ENCODE measurements at places on chromosomes 2 and 18.

DNA sequence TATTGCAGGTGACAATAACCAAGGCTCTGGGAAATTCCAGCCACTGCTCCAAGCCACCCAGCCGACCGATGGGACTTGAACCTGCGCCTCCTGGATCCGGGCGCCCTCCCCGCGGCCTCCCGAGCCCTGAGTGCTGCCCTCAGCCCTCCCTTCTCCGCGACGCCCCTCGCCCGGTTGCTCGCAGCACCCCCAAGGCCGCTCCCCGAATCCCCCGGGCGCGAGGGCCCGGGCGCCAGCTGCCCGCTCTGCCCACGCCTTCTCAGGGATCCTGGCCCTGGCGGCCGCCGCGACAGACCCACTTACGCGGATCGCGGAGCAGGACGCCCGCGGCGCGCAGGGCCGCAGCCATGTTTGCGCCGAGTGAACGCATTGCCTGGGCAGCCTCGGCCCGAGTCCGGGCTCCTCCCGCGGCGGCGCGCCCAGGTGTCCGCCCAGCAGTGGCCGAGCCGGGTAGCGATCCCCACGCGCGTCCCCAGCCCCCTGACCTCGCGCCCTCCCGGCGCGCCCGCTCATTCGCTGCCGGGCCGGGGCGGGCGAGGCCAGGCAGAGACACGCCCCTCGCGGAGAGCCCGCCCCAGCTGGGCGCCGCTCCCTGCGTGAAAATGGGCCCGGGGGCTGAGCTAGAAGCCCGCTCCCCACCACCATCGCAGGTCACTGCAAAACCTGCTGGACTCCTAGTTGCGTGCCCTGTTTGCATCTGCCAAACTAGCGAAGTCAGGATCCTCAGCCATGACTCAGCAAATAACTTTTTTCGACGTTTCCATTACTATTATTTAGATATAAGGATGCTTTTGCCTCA lies at the start of gene FECH:
Gene FECH, minus strand, starts transcription at position 452 of the 799 bp plus-strand sequence. Its CDS starts 82 bp downstream, at position 370.
- no peak for DNase-seq

- no peak for DNase-seq
These were observed 30.5 kb upstream of the VPS54 start for GRCh38 chr2:64049633-64050220.

DNA sequence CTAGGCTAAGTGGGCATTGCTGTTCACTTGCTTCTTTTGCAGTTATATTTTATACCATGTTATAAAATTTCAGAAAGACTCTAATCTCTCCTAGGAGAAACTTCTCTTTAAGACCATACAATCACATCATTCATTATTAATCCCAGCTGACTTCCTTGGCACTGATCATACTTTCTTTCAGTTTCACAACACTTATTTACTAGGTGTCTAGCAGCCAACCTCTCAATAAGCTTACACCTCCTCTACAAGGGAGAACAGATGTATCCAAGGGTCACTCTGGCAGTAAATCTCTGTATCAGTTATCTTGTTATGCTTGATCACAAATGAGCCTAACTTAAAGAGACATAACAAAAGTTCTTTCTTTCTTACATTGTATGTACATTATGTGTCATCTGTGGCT lies 69.8 kb upstream of the EPB41L5 start:
- no peak for DNase-seq

GRCh38 chr2:85748039-85748734 lies 5.6 kb upstream of the ATOH8 start:
- no peak for DNase-seq

DNA sequence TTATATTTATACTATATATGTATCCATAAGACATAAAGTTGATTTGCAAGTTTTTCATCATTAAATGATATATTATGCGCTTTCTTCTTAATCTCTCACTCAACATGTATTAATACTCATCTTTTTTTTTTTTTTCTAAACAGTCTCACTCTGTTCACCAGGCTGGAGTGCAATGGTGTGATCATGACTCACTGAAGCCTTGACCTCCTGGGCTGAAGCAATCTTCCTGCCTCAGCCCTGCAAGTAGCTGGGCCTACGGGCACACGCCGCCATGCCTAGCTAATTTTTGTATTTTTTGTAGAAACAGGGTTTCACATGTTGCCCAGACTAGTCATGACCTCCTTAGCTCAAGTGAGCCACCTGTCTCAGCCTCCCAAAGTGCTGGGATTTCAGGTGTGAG lies 51.4 kb upstream of the MAP4K3 start:
- DNase-seq = no peak

GRCh38 chr2:145688156-145688555 lies 1168.2 kb upstream of the ZEB2 start:
- no peak for DNase-seq

DNA sequence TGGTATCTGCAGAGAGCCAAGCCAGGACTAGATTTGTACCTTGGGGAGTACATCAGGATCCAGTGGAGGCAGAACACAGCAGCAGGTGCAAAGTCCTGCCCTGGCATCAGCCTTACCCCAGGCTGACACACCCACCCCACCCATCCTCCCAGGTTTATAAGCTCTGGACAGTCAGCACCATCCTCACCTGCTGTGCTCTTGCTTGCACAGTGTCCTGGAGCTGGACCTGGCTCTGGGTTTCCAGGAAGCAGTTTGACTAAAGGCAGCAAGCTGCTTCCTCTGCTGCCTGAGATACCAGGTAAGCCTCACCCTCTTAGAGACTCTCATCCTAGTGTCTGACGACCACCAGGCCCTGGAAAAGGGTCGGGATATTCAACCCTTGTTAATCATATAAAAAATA lies at the start of gene SULT1C3:
Gene SULT1C3, plus strand, starts transcription at position 183 of the 400 bp plus-strand sequence. CDS start 7,227 bp downstream, outside the sequence.
- no peak for DNase-seq

DNA sequence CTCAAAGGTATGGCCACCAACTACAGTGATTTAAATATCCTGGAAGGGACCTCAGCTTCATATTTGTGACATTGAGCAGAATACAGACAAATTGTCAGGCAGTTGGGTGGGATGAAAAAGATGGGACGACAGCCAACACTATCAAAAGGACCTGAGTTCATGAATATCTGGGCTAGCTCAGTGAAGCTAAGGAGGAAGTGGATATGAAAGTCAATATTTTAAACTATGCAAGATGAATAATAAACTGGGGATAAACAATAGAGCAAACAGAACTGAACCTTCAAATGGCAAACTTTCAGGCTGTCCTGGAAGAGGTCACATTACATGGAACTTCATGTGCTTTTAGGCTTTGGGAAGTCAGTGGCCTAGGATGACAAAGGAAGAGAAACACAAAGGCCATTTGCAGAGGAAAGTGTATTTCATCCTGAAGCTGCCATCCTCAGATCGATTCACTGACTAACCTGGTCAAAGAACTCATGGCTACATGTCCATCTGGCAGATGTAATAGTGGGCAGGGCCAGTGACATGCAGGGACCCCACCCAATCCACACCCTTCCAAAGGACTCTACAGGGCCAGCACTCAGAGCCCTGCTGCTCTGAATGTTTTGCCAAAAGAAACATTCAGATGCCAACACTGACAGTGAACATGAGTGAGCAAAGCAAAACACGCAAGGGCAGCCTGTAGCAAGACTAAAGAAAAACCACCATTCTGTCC lies 175.7 kb downstream of the ETAA1 start:
- DNase-seq = no peak

- DNase-seq = no peak
These were observed 442.1 kb upstream of the TRIB2 start for GRCh38 chr2:12274591-12274990.

DNA sequence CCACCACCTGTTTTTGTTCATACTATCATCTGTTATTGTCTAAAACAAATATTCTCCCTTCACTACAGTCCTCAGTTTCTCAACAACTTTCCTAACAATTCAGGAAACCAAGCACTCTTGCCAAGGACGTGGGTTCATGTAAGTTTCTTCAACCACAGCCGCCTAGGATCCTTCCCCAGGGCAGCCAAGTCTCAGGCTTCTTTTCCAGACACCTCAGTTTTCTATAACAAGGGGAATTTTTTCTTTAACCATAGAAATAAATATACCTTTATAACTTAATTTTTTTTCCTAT lies 39.4 kb upstream of the AGPS start:
- DNase-seq = no peak

- DNase-seq = no peak
These were observed 19.8 kb upstream of the ZNF532 start for GRCh38 chr18:58844871-58845270.

- DNase-seq = peak; percentile 96
These were observed 64.9 kb upstream of the ZSWIM2 start for GRCh38 chr2:186913870-186914269.

DNA sequence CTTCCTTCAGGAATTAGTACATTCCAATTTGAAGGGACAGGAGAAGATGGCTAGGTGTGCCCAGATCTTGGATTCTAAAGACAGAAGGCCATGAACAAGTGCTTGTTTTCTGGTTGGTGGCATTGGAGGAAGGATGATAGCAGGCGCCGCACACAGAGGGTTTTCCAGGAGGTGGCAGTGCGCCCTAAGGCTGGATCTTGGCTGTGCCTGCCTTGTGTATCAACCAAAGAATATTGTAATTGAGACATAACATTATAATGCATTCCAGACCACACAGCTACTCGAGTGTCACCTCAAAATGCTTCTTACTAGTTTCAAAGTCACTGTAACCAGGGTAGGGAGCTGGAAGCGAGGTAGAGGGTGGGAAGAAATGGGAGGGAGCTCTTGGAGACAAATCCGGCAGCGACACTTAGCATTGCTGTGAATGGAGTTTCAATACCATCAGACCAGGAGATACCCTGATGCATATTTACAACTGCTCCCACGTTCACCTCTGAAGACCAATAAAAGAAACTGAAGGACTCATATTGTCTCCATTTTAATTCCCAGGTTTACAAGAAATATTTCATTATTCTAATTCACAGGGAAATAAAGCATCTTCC lies 42.5 kb downstream of the CPO start:
- no peak for DNase-seq

GRCh38 chr2:139048017-139048416 lies 267.8 kb upstream of the NXPH2 start:
- DNase-seq = no peak

GRCh38 chr2:133204421-133204820 lies 363.8 kb downstream of the NCKAP5 start:
- no peak for DNase-seq

DNA sequence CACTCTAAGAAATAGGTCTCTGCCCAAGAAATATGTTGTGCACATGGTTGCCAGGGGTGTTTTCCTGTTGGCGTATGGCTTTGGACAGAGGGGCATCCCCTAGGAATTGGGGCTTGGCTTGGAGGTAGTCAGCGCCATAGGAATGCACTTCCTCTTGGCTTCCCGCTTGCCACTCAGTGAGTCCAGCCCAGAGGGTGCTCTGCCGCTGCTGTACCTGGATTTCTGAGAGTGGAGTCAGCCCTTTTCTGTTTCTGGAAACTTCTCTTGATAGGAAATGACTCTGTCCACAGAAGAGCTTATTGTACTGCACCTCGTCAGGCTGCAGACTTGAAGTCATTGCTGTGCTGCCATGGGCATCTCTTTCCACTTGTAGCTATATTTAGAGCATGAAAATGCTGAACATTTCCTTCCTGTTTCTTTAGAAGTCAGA lies 116.7 kb upstream of the MGAT5 start:
- DNase-seq = no peak
